Activated T-cell treated with anti-CD3 and anti-CD28 coated beads, Interleukin-2, amount 50 U/mL, for 4 hours (primary cell): ENCODE measurements at places on chromosomes 6 and 20. TPM values are rescaled to one million over a fixed set of nuclear protein-coding genes. Genes with fewer than 3 reads are reported as not detected.
A peak's percentile ranks its signal among the peaks of the same experiment; 100 is the strongest.

The SLC32A1 gene
- not detected for total RNA-seq

- no peak for DNase-seq
Observed at GRCh38 chr6:15730442-15730841, 67.6 kb upstream of the DTNBP1 start.

DNA sequence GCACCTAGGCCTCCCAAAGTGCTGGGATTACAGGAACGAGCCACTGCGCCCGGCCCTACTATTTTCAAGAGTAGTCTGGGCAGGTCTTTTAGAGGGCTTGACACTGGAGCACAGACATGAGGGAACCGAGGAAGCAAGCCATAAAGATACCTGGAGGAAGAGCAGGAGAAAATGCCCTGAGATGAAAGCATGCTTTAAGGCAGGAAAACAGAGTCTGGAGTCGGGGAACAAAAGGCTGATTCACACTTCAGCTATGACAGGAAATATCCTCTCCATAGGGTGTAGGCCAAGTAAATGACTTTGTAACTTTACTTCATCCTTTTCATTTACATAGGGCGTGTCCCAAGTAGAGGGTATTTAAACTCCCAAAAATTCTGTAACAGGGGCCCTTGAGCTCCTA lies 4.3 kb upstream of the SERINC3 start:
- DNase-seq: no peak

GRCh38 chr20:24836661-24837299 lies 112.3 kb upstream of the CST7 start:
- DNase-seq: no peak

DNA sequence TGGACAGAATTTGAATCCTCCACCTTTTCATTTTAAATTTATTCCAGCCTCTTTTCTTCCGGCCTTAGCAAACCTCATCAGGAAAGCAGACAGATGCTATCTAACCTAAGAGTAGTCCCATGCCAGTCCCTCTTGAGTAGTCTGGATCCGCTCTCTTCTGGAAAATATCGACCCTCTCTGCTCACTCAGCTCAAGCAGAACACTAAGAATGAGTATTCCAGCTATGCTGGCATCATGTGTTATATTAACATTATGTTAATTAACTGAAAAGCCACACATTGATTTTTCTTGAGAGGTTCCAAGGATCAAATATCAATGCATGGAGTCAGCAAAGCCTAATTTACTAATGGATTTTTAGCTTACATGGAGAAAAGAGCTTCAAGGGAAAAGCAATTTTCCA lies 161.4 kb downstream of the ID4 start:
- no peak for DNase-seq

The PSORS1C2 gene
- total RNA-seq: not detected

The NUP43 gene
- 67.1 TPM for total RNA-seq

- DNase-seq: no peak
Observed at GRCh38 chr20:18857640-18858039, 44.1 kb downstream of the SCP2D1 start.

DNA sequence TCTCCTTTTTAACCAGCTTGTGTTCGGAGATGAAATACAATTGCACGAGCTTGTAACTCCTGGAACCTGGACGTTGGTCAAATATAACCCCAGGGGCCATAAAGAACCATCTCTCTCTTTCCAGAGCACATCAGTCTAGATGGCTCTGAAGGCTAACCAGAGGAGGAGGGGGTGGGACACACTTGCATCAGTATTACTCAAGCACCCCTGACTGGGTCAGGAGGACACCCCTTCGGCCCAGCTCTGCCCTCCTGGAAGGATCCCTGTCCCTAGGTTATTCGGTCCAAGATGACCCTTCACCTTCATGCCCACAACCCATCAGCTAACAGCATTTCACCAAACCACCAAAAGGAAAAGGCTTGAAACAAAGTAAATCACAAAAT lies 67.1 kb downstream of the FYN start:
- DNase-seq: no peak

The PHACTR2 gene
- 25.7 TPM for total RNA-seq

GRCh38 chr20:31857861-31858759 lies 12.2 kb downstream of the DUSP15 start:
- DNase-seq: no peak

The ELOVL5 gene
- 89.4 TPM for total RNA-seq

The DEFB126 gene
- total RNA-seq: not detected

The DOK5 gene
- total RNA-seq: 1.3 TPM

DNA sequence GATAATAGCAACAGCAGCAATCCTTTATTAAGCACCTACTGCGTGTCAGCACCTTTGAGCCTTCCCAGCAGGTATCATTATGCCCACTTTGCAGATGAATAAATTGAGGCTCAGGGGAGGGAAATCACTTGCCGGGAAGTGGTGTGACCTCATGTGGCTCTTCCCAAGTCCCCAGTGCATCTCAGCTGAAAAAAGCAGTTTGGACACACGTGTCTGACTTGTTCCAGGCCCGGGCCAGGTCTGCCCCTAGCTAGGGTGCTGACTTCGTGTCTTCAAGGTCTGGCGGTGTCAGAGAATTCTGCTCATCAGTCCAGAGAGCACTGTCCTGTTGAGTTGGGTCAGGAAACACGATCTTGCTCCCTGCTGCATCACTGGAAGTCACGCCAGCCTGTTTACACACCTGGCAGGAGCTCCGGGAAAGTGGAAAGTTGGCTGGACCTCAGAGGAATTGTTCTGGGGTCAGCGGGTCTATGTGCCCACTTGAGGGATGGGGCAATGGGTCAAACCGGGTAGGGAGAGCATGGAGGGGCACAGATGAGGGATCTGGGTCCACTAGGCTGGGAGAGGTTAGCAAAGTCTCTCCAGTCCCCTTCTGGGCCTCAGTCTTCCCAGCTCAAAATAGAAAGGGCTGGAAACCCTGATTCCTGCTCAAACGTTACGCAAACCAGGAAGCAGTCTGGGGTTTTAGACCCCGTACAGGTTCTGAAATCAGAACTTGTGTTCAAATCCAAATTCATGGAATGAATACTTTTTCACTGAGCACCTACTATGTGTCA lies 10.5 kb downstream of the SLC13A3 start:
- DNase-seq: no peak

The TRIM10 gene
- total RNA-seq: not detected

The AIG1 gene
- 3.9 TPM for total RNA-seq

The ZBTB9 gene
- 22.9 TPM for total RNA-seq

GRCh38 chr20:54619181-54619580 lies 143.8 kb downstream of the DOK5 start:
- DNase-seq: no peak

DNA sequence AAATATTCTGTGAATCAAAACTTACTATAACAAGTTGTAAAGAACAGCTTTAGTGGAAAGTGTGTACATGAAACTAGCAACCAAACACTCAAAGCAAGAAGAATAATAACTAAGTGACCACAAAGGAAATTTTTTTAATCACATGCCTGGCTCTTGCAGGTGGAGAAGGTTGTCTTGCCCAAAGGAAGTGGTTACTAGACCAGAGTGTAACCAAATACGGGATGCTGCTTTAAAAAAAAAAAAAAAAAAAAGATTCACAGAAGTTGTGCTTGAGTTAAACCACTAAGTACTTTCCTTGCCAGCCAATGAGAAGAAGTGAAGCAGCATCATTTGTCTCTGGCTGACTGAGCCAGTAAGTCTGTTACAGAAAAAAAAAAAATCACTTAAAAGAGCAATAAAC lies 19.1 kb upstream of the HLA-DQB1 start:
- DNase-seq: peak; percentile 10

- no peak for DNase-seq
Observed at GRCh38 chr6:87182321-87182720, 27.0 kb downstream of the ZNF292 start.

GRCh38 chr6:165571721-165572132 lies 91.3 kb downstream of the PDE10A start:
- no peak for DNase-seq

- no peak for DNase-seq
Observed at GRCh38 chr6:134223796-134224420, 94.0 kb downstream of the SGK1 start.

DNA sequence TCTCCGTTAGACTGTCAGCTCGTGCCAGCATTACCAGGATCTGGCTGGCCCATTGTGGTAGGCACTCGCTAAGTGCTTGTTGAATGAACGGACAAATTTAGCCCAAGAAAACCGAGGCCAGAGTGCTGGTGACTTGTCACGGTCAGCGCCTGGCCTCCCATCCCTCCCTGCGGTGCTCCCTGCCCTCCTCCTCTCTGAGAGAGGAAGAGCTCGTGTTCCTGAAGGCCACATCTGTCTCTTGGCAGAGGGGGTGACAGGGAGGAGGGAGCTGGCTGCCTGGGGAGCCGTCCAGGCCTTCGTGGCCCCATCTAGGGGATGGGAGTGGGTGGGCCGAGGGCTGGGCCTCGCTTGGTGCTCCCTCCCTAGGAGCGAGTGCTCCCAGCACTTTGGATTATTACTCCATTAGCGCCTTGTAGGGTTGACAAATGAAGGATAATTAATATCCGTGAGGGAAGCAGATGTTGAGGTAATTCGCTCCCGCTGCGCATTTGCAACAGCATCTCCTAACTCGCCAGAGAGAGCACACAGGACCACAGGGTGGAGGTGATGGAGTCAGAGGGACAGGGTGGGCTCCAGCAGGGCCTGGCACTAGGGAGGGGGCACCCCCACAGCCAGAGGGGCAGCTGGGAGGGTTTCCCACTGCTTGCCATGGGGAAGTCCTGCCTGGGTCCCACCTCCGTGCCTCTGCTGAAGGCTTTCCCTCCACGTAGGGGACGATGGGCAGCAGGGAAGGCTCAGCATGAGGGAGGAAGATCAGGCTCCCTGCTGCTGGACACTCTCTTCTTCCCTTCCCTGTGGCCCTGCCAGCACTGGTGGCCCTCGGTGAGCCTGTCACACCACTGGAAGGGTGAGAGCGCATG lies 37.0 kb downstream of the VSTM2L start:
- DNase-seq: no peak

GRCh38 chr6:155492061-155492735 lies 36.6 kb upstream of the NOX3 start:
- no peak for DNase-seq

The SLC44A4 gene
- total RNA-seq: 0.20 TPM

DNA sequence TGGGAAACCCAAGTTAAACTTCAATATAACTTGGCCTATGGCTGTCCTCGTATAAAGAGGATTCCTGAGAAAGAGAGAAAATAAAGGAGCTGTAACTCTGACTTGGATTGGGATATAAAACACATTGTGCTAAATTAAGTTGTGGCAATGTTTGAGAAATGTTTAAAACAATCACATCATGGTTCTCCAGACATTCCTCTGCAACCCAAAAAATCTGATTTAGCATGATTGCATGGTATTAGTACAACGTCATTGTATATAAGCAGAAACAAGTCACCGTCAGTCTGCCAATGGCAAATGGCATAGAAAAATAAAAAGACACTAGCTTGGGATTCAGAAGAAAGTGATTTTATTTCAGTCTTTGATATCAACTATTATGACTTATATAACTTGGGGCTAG lies 140.2 kb upstream of the FAM83B start:
- no peak for DNase-seq

- DNase-seq: no peak
Observed at GRCh38 chr20:2932498-2932897, 59.2 kb downstream of the PTPRA start.

The CST5 gene
- not detected for total RNA-seq

- no peak for DNase-seq
Observed at GRCh38 chr6:96934087-96934486, 9.6 kb downstream of the KLHL32 start.

The GHRH gene
- total RNA-seq: not detected

- DNase-seq: no peak
Observed at GRCh38 chr20:43983904-43984361, 69.3 kb downstream of the TOX2 start.

DNA sequence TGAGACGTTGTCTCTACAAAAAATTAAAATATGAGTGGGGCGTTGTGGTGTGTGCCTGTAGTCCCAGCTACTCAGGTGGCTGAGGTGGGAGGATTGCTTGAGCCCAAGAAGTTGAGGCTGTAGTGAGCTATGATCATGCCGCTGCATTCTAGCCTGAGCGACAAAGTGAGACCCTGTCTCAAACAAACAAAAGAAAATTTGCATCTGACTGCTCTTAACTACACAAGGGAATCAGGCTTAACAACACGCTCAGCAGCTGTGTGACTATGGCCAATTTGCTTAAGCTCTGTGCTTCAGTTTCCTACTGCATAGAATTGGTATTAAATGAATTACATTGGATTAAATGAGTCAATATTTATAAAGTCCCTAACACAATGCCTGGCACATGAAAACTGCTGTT lies 24.3 kb upstream of the MRPS10 start:
- no peak for DNase-seq

The LINC00237 gene
- total RNA-seq: not detected

GRCh38 chr6:104522533-104522932 lies 337.2 kb downstream of the HACE1 start:
- no peak for DNase-seq

The DDO gene
- not detected for total RNA-seq

- no peak for DNase-seq
Observed at GRCh38 chr6:27693766-27694546, 218.2 kb downstream of the OR2B2 start.
